ENCODE measurements at places on chromosomes 5 and 9.

DNA sequence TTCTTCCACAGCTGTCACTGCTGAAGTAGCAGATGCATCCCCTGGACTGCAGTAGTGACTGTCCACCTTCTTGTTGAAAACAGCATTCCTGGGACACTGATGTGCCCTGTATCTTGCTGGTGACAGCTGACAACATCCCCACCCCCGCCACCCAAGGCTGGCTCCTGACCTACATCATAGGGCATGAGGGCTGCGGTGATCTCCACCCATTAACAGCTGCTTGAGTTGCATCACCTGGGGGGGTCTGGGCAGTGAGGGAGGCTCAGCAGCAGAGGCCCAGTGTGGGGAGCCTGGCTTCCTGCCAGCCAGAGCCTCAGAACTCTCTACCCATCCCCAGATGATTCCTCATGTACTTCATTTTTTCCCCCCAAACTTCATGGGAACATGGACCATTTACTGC lies 4.1 kb downstream of the PRUNE2 start:
- no peak for DNase-seq

DNA sequence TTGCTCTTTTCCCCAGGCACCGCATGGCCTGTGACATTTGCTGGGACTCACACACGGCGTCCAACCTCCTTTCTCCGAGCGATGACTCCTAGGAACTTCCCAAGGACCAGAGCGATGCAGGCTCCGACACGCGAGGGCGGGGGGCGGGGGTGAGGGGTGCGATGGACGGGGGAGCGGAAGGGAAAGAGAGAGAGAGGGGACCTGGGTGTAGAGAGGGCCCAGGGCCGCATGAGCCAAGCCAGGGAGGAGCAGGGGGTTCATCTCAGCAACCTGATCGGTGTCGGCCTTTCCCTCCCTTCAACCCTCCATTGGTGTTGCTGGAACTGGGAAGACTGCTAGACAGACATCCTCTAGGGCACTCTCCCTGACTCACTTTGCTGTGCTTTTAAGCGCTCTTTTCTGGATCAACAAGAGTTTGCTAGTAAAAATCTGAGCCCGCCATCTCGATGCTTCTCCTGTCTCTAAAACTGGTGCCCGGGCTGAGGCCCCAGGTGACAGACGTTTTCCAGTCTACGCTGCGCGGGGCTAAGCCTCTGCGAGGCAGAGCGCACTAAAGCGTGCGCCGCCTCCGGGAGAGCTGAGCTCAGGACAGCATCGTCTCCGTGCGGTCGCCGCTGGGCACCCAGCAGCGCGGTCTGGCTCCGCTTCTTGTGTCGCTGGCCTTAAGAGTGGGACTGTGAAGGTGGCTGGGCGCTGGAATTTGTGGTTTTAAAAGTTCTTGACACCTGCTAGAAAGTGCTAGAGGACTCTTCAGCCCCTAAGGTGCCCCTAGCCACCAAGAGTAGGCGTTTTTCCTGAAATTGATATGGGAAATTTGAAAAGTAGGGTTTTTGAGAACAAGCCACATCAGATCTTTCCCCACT lies 1.0 kb upstream of the TSLP start:
- no peak for DNase-seq

DNA sequence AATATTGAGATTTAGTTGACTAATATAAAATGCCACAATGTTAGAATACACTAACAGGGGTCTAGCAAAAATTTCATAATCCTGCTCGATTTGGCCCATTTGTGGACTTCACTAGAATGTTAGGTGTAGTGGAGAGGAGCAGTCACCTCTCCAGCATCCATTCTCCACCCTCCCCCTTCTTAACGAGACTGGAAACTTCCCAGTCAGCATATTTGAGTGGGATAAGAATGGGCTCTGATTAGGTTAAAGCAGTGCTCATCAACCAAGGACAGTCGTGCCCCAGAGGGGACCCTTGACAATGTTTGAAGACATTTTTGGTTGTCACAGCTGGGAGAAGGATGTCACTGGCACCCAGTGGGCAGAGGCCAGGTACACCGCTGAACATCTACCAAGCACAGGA lies 46.7 kb downstream of the FANCC start:
- peak; percentile 32 for DNase-seq

GRCh38 chr5:40210694-40211093 lies 469.0 kb upstream of the PTGER4 start:
- DNase-seq, result no peak

DNA sequence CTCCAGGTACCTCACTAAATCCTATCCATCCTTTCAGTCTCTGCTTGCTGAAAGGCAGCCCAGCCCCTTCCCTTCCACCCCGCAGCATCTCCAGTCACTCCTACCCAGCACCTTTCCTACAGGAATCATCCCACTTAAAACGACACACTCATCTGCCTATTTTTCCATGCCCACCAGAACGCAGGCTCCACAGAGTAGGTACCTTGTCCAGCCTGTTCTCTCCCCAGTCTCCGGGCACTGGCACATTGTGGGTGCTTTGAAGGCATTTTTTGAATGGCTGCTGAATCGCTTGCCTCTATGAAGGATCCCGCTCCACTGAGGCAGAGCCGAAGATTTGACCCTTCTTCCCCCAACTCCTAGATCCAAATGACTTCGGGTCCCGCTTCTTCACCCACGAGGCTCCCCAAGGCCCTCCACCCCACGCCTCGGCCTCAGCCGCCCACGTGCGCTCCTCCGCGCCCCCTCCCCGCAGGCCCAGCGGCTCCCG lies 15.6 kb downstream of the LHX6 start:
- no peak for DNase-seq

DNA sequence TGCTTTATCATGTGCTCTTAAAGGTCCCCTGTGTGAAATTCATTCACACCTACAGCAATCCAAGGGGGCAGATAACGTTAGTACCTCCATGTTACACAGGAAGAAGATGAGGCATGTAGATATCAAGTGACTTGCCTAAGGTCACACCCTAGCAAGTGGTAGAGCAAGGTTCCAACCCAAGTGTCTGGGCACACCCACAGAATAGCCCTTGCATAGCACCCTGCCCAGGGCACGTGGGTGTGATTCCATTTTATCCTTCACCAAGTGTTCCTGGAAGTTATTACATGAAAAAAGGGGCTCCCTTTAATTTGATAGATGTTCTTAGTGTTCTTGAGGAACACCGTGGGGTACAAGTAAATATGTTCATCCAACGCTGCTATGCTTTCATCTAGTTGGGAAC lies 4.9 kb downstream of the TMEM171 start:
- DNase-seq, result no peak

DNA sequence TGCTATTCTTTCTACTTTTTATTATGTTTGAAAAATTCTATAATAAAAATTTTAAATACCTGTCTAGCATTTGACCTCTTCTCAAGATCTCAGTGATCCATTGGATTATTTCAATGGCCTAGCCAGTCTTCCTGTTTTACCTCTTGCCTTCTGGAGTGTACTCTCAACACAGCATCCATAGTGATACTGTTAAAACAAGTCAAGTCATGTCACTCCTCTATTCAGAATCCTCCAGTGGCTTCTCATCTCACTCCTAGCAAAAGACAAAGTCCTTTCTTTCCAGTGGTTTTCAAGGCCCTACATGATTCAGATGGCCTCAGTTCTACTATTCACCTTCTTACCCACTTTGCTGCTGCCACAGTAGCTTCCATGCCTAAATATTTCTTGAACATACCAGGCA lies 1.8 kb downstream of the MARVELD2 start:
- DNase-seq, result no peak

DNA sequence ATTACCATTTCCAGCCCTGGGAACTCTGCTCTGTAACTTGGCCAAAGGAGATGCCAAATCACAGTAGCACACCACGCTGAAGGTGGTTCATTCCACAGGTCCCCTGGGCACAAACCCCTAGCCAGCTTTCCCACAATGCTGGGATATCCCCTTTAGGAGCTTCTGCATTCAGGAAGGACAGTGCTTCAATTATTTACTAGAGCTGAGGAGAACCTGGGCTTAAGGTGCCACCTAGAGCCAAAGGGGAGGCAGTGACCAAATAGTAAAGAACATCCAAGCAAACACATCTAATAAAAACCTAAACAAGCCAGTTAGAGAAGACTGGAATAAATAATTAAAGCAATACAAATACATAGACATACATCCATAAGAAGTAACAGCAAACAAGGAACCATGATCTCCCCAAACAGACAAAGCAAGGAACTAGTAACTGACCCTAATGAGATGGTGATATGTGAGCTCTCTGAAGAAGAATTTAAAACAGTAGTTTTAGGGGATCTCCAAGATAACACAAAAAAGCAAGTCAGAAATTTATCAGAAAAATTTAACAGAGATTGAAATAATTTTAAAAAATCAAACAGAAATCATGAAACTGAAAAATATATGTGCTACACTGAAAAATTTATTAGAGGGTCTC lies 14.6 kb downstream of the KIF4B start:
- DNase-seq, result peak; percentile 10

DNA sequence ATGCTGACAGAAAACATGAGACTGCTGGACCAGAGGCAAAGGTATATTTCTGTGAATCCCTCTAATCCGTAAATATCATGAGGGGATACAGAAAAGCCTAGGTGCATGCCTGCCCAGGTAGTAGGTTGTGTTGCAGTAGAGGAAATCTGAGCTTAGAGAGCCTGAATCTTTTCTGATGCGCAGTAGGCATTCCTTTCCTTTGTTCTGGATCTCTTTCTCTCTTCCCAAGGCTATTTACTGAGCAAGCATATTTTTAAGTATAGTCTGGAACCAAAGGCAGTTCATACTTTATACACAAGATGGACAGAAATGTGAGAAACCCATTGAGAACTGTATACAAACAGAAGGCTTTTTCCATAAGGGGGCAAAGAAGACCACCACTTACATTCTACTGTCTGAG lies 359.3 kb downstream of the TMEM161B start:
- no peak for DNase-seq

DNA sequence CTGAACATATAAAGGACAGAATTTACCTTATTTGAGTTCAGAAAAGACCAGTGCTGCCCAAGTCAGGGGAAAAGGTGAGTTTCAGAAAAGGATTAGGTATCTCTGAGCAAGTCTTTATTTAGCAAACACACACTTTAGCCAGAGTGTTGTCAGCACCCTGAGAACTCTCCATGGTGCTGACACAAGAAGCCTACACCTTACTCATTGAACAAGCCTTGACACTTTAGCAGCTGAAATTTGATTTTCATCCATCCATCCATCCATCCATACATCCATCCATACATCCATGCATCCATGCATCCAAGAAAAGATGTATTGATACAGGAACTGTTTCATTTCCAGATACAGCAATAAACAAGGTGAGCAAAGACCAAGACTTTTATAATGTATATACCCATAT lies 311.2 kb downstream of the TRIM32 start:
- no peak for DNase-seq

DNA sequence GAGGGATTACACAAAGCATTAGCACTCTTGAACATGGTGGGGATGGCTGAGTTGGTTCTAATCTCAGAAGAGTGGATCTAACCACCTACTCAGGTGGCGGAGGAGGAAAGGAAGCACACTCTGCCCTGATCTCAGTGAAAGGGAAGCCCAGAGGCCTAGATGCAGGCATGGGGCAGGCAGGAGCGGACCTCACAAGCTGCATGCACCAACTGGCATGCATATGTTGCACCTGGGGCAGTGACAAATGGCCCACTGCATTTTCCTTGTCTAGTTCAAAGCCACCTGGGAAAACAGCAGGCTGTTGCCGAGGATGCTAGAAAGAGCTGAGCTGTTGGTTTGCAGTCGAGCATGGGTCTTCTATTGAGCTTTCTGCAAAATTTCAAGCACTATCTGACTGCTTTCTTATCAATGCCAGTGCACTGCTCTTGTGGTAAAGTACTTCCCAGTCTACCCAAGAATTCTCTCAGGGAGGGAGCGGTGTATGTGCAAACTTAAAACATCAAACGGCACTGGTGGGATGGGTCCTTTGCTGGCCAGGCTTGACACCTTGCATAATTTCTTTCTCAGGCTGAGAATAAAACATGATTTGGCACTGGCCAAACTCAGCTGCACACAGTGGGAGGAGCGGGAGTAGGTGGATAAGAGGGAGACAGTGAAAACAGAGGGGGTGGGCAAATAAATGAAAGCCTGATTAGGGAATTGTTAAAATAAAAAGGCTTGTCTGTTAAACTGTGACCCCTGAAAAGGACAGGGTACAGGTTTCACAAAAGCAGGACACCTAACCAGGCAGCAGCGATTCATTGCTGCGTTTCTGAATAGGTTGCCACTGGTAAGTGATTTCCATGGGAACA lies 108.9 kb downstream of the MARCHF3 start:
- DNase-seq, result peak; percentile 43

All from NCI-H82 (cell line).